ENCODE measurements at places on chromosomes 1 and 21.

DNA sequence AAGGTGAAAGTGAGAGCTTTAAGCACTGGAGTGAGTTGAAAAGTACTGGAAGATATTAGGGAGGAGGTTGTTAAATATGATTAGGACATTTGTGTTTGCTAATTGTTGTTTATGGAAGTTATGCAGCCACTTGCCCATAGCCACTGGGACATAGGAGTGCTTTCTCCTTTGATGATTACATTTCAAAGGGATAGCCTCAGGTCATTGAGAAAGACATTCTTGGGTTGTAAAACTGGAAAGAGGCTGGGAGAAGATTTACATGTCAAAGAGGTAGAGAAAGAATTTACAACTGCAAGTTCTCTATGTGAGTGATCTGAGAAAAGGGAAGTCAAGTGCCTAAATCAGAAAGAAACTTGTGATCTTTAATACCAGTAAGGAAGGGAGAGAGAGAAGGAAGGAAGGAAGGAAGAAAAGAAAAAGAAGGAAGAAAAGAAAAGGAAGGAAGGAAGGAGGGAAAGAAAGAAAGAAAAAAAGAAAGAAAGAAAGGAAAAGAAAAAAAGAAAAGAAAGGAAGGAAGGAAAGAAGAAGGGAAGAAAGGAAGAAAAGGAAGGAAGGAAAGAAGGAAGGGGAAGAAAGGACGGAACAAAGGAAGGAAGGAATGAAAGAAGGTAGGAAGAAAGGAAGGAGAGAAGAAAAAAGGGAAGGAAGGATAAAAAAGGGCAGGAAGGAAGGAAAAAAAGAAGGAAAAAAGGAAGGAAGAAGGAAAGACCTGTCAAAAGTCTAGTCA lies 284.6 kb upstream of the DPYD start:
- DNase-seq, result no peak

- no peak for DNase-seq
Measured at GRCh38 chr1:14733048-14733778, 134.7 kb downstream of the KAZN start.

- no peak for DNase-seq
Measured at GRCh38 chr1:232327269-232327668, 302.7 kb downstream of the SIPA1L2 start.

GRCh38 chr21:29172282-29172681 lies 41.8 kb downstream of the MAP3K7CL start:
- DNase-seq, result no peak

GRCh38 chr21:20999659-21000058 lies 1.4 kb downstream of the NCAM2 start:
- DNase-seq, result no peak

- peak; percentile 41 for DNase-seq
Measured at GRCh38 chr1:178501705-178502329, 5.1 kb upstream of the CLEC20A start.

- no peak for DNase-seq
Measured at GRCh38 chr1:10059342-10059718, 26.6 kb downstream of the UBE4B start.

- no peak for DNase-seq
Measured at GRCh38 chr1:112704934-112705627, 1.8 kb downstream of the RHOC start.

DNA sequence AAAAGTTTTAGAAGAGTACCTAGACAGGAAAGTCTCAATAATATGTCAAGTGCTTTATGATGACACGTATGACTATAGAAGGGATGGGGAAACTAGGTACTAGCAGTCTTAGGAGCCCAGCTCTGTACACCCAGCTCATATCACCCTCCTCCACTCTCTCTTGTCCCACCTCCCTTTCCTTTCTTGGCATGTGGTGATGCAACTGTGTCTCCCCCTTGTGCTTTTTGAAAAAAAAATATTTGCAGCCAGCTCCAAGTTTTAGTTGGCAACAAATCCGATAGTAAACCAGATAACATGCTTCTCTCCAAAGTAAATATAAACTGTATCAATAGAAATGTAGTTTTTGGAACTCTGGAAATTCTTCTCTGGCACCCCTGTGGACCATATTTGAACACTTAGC lies 280.7 kb downstream of the PDE4B start:
- DNase-seq, result no peak

DNA sequence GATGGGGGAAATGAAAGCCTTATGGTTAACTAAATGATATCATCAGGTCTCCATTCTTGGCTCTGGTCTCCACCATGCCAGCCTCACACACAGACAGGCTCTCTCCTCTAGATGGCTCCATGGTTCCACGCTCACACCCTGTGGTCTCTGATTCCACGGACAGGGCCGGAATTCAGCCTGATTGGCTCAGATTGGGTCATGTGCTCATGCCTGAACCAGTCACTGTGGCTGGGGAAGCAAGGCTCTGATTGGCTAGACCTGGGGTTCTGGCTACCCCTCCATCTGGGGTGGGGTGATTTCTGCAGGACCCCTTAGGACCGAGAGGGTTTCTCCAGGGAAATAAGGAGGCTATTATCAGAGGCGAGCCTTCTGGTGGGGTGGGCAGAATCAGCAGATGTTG lies 277.0 kb downstream of the PTPRU start:
- DNase-seq, result no peak

- DNase-seq, result no peak
Measured at GRCh38 chr1:244920911-244921761, 56.8 kb upstream of the HNRNPU start.

- no peak for DNase-seq
Measured at GRCh38 chr1:165047994-165048393, 308.5 kb downstream of the LMX1A start.

All from left renal cortex interstitium (tissue), 4 donors.